Amygdala (tissue), 56 donors: ENCODE measurements at places on chromosomes 6 and 20.

GRCh38 chr6:30782425-30783014 lies 38.2 kb upstream of the IER3 start:
- DNase-seq, result no peak

GRCh38 chr6:12022953-12023388 lies 10.9 kb downstream of the HIVEP1 start:
- DNase-seq, result no peak

GRCh38 chr20:3654326-3655130 lies 8.7 kb downstream of the GFRA4 start:
- DNase-seq, result no peak

DNA sequence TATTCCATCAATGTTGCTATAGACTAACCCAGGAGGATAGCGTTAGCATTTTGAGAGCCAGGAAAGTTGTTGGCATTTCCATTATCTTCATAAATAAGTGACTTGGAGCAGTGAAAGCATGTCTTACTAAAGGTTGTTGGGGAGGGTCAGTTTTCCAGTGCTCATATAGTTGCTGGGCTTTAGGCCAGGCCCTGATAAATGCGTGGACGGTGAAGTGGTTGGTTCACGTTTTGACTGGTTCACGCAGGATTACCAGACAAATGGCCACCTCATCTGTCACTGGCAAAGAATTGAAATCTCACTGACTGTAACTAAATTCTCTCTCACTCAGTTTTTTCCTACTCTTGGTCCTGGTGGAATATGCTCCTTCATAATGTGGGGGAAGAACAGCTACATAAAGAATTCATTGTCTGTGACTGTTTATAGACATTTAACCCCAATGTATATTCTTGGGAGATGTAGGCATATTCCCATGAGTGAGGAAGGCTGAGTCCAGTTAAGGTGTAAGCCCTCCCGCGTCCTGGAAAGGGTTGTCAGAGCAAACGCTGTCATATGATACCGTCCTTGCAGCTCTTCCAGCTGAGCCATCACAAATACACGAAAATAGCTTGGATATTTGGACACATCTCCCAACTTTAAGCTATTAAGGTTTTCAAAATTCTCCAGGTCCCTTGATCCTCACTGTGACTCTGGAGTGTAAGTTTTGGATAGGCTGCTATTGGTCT lies 27.8 kb downstream of the LRRC1 start:
- DNase-seq, result no peak

GRCh38 chr6:121594053-121594452 lies 158.6 kb downstream of the GJA1 start:
- no peak for DNase-seq

- DNase-seq, result no peak
Measured at GRCh38 chr6:56995347-56995902, 40.5 kb downstream of the BEND6 start.

DNA sequence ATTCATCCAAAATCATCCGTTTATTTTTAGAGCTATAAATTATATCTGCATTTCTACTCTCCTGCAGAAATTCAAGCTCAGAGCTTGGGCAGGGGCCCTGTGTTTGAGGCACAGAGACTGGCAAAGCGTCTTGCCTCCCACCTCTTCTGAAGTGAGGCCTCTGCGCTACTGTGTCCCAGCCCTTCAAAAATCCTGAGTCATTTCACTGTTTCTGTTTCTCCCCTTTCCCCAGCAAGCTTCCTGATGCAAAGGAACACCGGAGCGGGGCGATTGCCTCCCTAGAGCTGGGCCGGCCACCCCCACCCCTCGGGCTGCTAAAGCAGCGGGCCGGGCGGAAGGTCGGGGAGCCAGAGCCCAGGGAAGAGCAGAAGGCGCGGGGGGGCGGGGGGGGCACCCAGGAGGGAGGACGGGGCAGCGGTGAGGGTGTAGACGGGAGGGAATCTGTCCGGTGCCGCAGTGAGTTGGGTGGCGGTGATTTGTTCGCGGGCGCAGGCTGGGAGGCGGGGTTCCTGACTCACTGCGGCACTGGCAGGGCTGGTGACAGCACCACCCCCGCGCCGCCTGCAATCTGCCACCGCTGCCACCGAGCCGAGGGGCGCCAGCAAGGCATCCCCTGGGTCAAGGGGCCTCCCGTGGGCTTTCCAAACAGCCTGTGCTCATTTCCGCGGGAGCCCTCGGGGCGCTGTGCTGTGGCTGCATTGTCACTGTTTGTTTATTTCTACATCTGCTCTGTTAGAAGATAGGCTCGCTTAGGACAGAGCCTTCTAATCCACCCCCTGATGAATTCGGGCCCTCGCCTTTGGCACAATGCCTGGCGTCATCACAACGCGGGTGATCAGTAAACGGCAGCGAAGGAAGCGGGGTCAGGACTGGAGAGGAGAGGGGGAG lies 46.5 kb upstream of the SNAP25 start:
- DNase-seq, result no peak
